ENCODE measurements at places on chromosomes 4 and X.
A peak's percentile ranks its signal among the peaks of the same experiment; 100 is the strongest.

GRCh38 chr4:183790661-183791060 lies 114.4 kb upstream of the STOX2 start:
- DNase-seq = no peak

- no peak for DNase-seq
These were observed 115.1 kb downstream of the DCHS2 start for GRCh38 chr4:154376486-154376885.

DNA sequence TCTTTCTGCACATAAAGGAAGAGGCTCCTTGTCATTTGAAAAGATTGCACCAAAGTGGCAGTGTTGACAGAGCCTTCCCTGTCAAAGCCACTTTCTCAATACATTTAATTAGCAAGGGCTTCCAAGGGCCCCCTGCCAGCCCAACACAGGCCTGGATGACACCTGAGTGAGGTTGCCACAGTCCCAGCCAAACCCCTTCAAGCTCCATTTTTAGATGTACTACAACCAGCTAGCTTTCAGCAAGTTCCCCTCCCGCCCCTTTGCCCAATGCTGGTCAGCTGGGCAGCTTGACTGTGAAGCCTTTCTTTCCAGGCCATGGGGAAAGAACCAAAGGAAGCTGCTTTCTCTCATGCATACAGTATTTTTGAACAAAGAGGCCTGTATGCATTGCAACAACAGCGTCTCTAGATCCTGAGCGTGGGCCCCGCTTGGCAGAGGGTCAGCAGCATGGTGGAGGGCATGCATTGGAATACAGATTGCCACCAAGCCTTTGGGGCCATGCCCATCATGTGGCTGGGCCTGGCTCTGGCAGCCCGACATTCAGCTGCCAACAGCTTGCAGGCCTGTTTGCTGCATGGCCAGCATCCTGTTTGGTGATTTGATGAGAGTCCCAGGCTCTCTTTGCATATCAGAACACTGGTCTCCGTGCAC lies 261.1 kb upstream of the GATB start:
- DNase-seq = no peak

DNA sequence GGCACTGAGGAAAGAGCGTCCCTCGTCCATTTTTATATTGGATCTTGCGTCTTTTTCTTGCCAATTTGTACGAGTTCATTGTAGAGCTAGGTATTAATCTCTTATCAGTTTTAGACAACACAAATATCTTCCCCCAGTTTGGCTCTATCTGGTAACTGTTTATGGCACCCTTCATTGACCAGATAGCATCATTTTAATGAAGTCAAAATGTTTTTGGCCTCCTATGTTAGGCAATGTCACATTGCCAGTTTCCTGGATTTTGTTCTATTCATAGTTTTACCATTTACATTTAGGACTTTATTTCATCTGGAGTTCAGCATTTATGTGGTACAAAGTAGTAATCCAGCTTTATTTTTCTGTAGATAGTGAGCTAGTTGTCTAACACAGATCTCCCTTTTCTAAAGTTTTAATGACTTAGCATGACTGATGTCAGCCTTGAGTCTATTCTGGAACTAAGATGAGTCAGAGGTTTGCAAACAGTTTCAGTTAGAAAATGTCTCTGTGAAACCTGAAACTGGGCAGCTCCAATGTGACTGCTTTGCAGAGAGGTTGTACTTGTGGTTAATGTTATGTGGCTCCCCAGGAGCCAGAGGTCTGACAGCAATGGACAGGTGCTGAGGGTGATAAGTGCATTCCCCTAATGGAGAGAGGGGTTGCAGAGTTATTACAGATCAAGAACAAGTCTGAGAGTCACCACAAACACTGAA lies 5.3 kb upstream of the STBD1 start:
- no peak for DNase-seq

GRCh38 chr4:77777135-77777807 lies 41.9 kb downstream of the CNOT6L start:
- DNase-seq = no peak

DNA sequence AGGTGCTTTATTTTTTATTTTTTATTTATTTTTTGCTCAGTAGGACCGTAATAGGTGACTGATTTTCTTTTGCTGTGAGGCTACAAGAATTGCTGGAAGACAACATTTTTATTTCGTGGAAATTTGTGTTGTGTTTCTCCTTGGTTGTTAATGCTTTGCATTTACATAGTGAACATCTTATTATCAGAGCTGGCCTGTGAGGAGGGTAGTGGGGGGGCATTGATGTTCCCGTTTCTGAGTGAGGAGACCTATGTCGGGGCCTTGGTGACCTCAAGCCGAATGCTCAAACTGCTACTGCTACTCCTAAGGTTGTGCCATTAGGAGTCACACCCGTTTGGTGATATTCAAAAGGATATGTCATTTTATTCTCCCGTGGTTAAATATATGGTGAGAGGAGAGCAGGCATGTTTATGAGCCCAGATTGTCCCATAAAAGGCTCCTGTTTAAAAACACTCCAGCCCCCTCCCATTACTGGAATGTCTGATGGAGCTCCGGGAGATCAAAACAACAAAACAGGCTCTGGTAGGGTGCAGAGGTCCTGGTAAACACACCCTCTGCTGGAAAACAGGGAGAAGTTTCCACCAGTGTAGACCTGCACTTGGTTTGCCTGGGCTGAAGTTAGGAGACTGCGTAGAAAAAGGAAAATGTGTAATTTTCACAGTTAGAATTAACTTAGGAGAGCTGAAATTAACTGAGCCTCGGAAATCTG lies 5.6 kb downstream of the PDGFRA start:
- DNase-seq = no peak

GRCh38 chr4:155900381-155900780 lies 3.1 kb upstream of the TDO2 start:
- DNase-seq = no peak

GRCh38 chr4:190017357-190018200 lies 9.5 kb downstream of the FRG2 start:
- no peak for DNase-seq

GRCh38 chrX:16920075-16920474 lies 26.4 kb upstream of the REPS2 start:
- no peak for DNase-seq

- no peak for DNase-seq
These were observed 128.3 kb upstream of the EPHA5 start for GRCh38 chr4:65798498-65799127.

- no peak for DNase-seq
These were observed 14.2 kb downstream of the LRP2BP start for GRCh38 chr4:185381288-185382196.

DNA sequence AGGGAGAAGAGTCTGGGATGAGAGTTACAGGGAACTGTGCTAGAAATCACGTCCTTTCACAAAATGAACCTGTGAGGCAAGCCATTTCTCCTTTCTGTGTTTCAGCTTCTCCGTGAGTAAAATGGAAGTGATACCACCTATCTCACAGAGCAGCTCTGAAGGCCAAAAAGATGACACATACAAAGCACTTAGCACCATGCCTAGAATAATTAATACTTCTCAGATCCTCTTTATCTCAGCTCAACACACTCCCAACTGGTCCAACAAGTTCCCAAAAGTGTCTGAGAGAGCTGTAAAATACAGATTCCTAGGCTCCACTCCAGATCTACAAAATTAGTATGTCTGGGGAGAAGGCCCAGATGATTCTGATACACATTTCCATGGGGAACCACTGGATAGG lies 38.3 kb downstream of the LHFPL1 start:
- DNase-seq = no peak

- DNase-seq = peak; percentile 23
These were observed at the start of gene SHISA3 for GRCh38 chr4:42396752-42397634. TSS of gene SHISA3 (plus strand) at chr4:42397488. CDS start at chr4:42398057, 569 bp downstream.

DNA sequence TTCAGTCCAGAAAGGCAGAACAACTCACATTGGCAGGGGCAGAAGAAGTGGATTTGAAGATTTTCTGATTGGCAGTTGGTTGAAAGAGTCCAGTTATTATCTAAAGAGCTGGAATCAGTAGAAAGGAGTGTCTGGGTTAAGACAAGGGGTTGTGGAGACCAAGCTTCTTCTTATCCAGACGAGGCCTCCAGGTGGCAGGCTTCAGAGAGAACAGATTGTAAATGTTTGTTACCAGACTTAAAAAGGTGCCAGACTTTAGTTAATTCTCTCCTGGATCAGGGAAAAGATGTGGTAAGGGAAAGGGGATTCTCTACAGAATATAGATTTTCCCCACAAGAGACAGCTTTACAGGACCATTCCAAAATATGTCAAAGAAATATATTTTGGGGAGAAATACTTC lies 36.7 kb upstream of the TLR3 start:
- no peak for DNase-seq

GRCh38 chr4:100803751-100804150 lies 285.9 kb upstream of the EMCN start:
- DNase-seq = no peak

- DNase-seq = peak; percentile 28
These were observed 22.5 kb upstream of the JAKMIP1 start for GRCh38 chr4:6222761-6223292.

- no peak for DNase-seq
These were observed 136.9 kb upstream of the VCX start for GRCh38 chrX:7706032-7706431.

GRCh38 chr4:32700838-32701237 lies 1980.7 kb downstream of the PCDH7 start:
- no peak for DNase-seq

DNA sequence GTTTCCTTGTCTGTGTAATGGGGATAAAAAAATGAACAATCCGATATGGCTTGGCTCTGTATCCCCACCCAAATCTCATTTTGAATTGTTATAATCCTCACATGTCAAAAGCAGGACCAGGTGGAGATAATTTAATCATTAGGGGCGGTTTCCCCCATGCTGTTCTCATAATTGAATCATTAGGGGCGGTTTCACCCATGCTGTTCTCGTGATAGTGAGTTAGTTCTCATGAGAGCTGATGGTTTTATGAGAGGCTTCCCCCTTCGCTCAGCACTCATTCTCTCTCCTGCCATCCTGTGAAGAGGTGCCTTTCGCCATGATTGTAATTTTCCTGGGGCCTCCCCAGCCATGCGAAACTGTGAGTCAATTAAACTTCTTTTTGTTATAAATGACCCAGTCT lies 633.5 kb downstream of the RAPGEF2 start:
- DNase-seq = no peak

GRCh38 chr4:171378323-171378722 lies 434.9 kb upstream of the GALNTL6 start:
- no peak for DNase-seq

GRCh38 chr4:140637836-140638235 lies 69.1 kb upstream of the UCP1 start:
- no peak for DNase-seq

GRCh38 chr4:73007526-73008100 lies 61.9 kb downstream of the COX18 start:
- DNase-seq = no peak

GRCh38 chr4:153620352-153620751 lies 63.7 kb upstream of the TLR2 start:
- DNase-seq = no peak

- no peak for DNase-seq
These were observed 138.2 kb downstream of the RNF150 start for GRCh38 chr4:140995058-140995457.

DNA sequence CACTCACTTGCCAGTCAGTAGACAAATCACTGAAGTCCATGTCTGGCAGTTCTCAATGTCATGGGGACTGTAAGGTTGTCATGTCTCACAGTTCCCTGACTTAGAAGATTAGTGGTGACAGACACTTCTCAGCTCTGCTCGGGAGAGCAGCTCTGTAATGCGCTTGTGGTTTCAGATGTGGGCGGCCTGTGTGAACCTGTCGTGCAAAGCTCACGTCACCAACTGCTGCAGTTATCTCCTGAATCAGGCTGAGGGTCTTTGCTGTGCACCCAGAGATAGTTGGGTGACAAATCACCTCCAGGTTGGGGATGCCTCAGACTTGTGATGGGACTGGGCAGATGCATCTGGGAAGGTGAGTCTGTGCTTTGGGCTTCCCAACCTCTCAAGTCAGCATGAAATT lies at the start of gene IL9R:
IL9R (plus strand) TSS at position 261 of the 400 bp plus-strand sequence; CDS start at position 325, 64 bp downstream.
- DNase-seq = no peak

DNA sequence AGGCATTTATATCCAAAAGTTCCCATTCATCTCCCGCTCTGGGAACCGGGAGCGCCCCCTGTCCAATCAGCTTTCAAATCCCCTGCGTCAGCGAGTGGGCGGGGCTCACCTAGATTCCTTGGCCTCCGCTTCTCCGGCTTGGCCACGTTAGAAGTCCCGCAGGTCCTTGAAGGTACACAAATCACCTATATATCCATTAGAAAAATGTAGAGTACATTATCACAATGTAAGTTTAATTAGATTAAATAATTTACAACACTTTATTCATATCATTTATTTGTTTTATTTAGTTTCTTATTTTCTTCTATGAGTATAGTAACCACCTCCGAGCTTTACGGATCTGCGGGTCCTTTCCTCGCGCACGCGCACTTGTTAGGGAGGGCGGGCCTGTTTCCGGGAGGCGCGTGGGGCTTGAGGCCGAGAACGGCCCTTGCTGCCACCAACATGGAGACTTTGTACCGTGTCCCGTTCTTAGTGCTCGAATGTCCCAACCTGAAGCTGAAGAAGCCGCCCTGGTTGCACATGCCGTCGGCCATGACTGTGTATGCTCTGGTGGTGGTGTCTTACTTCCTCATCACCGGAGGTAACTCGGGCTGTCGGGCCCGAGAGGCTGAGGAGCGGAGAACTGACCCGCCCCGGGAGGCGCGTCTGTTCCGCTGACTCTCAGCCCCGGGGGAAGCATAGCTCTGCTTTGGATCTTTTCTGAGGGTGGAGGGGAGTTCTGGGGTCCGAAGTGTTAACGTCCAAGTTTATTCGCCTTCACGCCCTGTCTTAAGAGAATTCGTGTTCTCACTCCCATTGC lies at the start of gene OSTC:
OSTC (plus strand) TSS at position 388 of the 802 bp plus-strand sequence; CDS start at position 445, 57 bp downstream.
- DNase-seq = peak; percentile 93
